ENCODE measurements at places on chromosomes 3 and 15. TPM values are rescaled to one million over a fixed set of nuclear protein-coding genes. Genes with fewer than 3 reads are reported as not detected.

GRCh38 chr15:62558640-62559380 is 393.7 kb upstream of the C2CD4B start:
- no peak for ATAC-seq

DNA sequence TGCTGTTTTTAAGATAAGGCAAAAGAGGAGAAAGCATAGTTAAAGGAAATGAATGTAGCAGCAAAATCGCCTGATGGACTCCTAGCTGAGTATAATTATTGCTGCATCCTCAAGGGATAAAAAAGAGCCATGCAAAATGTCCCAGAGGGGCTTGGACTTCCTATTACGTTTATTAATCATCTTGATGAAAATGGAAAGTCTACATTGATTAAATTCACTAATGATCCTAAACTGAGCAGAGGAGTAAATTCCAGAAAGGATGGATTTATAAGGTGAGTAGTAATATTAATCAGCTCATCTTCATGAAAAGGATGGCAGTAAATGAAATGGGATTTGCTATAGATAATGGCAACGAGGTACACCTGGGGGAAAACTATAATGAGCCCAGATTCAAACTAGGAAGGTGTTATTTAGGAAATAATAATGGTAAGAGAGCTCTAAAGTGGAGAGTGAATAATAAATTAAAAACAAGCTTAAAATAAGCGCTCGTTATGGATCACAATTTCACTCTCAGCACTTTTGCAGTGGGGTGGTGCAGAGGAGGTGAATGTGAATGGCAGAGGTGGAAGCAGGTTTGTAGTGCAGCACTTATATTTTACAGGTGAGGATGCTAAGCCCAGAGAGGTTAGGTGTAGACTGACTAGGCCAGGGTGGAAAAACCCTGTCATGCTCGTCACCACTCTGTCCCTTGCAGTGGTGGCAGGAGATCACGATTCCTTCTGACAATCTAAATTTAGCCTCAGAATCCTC is 22.3 kb downstream of the IL5RA start:
- ATAC-seq, result no peak

GRCh38 chr3:101964861-101965260 is 115.5 kb downstream of the NFKBIZ start:
- peak; percentile 90 for ATAC-seq

DNA sequence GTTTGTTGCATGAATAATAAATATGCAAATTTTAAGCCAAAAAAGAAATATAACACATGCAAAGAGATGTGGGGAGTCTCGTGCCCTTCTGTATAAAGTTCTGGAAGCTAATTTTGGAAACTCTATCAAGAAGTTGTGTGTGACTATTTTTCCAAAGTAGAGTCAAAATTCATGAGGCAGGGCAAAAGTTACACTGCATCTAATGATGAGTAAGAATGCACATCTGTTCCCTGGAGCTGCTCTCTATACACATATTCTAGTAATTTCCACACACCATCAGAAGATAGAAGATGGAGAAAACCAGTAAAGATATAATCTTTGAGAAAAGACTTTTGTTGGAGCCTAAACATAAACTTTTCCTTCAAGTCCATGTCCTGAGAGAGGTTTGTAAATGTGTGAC is 199.6 kb downstream of the FHIT start:
- no peak for ATAC-seq

DNA sequence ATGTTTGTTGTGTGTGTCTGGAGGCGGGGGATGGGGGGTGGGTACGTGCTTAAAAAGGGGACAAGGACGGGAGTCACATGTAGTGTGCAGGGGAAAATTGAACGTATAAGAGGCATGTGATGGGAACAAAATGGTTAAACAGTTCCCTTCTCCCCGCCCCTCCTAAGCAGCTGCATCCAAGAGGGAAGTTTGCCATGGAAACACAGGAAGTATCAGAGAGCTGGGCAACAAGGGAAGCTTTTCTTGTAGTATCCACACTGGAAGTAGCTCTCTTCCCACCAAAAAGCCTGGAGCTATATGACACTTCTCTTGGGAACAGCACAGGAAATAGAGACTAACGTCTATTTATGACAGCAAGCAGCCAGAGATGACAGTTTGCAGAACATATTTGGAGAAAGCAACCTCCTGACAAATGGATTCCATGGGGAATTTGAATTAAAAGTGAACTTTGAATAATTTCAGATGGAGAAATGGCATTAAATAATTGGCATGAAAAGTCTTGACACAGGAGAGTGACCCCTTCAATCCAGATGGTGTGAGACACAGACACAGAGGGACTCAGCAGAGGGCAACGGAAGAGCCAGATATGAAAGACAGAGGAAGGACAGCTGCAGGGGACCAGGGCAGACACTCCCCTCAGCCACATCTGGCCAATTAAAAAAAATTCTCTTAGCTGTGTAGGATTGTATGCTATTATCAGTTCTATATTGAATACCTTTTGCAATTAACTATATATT is 294.2 kb upstream of the TBL1XR1 start:
- ATAC-seq, result peak; percentile 13

- ATAC-seq, result no peak
Measured at GRCh38 chr3:110929816-110930215, 141.8 kb upstream of the NECTIN3 start.

DNA sequence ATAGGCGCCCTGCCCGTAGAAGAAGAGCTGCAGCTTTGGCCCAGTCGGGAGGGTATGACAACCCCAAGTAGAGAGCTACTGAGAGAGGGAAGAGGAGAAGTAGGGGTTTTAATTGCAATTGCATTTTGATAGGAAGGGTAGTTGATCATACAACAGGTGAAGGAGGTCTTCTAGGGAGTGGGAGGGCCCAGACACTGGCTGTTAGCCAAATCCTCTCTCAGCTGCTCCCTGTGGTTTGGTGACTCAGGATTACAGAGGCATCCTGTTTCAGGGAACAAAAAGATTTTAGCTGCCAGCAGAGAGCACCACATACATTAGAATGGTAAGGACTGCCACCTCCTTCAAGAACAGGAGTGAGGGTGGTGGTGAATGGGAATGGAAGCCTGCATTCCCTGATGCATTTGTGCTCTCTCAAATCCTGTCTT is 408.9 kb upstream of the THBS1 start:
- ATAC-seq, result peak; percentile 94

GRCh38 chr3:139425745-139426400 is 36.4 kb upstream of the COPB2 start:
- no peak for ATAC-seq

DNA sequence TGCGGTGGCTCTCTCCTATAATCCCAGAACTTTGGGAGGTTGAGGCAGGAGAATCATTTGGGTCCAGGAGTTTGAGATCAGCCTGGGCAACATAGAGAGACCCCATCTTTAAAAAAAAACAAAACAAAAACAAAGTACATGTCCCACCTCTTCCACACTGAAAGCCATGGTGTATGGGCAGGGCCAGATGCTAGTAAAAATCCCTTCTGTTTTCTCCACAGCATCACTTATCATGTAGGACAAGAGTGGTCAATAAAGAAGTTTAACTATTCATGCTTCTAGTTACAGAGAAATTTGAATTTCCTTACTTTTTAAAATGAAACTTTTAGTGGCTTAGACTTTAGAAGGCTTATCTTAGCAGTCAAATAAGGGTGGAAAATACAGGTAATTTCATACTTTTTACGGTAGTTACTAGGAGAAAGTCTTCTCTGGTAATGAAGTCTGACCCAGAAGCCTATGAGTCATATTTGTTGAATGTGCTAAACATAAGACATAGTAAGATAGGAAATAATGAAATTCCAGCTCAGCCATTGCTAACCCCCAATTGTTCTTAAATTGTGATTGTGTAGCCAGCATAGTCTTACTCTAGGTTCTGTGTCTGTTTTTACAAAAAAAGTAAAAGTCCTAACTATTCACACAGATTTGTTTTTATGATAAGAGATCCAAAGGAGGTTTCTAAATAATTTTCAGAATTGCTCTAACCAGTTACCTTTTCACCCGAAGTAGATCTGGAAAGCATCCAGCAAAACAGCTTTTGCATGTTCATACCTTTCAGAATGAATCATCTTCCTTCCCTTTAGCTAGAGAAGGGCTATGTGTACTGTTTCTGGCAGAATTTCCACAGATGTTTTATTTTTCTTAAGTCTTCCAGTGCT is 16.4 kb upstream of the ZNF609 start:
- peak; percentile 71 for ATAC-seq

DNA sequence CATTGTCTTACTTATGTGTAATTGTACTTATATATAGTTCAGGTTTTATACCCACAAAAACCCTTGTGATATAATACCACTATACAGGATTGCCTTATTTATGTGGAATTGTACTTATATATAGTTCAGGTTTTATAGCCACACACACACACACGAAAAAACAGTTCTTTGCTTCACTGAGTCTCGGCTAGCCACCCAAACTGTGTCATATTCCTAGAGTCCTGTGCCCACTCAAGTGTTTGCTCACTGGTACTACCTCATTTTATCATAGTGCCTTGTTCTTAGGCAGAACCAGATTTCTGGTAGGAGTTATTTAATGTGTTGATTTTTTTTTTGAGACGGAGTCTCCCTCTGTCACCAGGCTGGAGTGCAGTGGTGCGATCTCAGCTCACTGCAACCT is 12.5 kb downstream of the RASA2 start:
- no peak for ATAC-seq

GRCh38 chr15:77870195-77871065 is 207.1 kb downstream of the TBC1D2B start:
- ATAC-seq, result peak; percentile 69

HSPBAP1 gene
- 3.3 TPM for total RNA-seq

CELSR3 gene
- total RNA-seq, result 0.88 TPM

UROC1 gene
- total RNA-seq, result not detected

ITIH1 gene
- 0.12 TPM for total RNA-seq

KNL1 gene
- 8.8 TPM for total RNA-seq

ANKRD34C gene
- total RNA-seq, result not detected
